ENCODE measurements at places on chromosomes 7 and 10.

GRCh38 chr7:101861218-101861775, 43.9 kb downstream of the CUX1 start:
- no peak for DNase-seq

DNA sequence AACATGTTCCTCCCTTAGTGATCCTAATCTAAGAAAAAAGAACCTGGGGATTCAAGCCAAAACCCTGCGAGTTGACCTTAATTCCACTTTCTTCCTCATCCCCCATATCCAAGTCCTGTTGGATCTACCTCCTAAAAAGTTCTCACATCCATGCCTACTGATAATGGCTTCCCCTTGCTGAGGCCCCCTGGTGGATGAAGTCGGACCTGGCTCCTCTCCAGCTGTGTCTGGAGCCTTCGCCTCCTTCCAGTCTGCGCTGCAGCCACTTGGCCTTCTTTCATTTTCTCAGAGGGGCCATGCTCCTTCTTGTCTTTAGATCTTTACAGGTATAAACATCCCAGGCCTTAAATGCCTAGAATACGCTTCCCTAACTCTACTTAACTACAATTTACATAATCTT, 8.1 kb downstream of the PDE1C start:
- peak; percentile 53 for DNase-seq

GRCh38 chr7:11345621-11346020, 371.9 kb downstream of the PHF14 start:
- DNase-seq, result peak; percentile 67

DNA sequence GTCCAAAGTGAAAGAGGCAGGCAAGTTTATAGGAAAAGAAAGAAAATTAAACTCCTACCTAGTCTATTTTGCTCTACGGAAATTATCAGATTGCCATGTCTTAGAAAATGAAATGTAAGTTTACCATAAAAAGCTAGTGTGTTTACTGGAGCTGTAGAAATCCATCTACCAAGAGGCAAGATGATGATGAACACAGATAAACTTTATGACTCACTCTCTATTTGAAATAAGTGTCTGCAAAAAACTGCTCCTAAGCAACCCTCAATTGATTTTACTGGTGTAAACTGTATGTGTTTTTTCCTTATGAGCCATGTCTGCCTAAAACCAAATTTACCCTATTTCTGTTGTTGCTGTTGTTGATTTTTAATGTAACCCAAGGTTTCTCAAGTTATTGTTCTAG, 73.8 kb upstream of the TMEM106B start:
- DNase-seq, result no peak

- DNase-seq, result no peak
Observed at GRCh38 chr10:96699613-96700012, 20.7 kb downstream of the PIK3AP1 start.

DNA sequence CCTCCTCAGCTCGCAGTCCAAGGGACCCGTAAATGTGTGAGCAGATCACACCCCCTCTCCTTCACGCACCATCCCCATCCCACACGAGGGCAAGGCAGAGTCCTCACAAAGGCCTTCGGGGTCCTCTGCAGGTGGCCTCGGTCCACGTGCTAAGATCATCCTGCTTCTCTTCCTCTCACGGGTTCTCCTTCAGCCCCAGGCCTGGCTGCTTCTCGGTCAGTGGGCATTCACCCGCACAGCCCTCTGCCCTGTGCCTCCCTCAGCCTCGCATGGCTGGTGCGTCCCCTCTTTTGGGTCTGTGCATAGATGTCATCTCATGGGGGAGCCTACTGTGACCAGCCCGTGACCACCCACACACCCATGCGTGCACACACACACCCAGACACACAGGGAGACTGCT, 17.3 kb upstream of the FOXL3 start:
- DNase-seq, result no peak

DNA sequence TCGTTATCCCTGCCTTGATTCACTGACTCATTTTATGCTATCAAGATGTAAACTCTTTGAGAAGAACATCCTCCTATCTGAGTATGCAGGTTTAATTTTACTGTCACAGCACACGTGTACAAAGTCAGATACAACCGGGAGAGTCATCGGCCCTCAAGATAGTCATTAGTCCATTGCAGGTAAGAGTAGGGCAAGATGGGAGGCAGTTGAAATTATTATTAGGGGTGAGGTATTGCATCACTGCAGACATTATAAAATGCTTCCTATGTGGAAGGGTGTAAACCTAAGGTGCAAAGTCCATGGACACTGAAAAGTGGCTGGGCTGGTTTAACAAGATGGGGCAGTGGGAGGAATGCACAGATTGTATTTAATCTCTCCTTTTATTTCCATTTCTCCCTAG, 113.7 kb downstream of the ARL4A start:
- DNase-seq, result no peak

- peak; percentile 8 for DNase-seq
Observed at GRCh38 chr10:95451568-95452524, 109.3 kb downstream of the SORBS1 start.

Measured in fibroblast of skin of right biceps (primary cell).